T-helper 17 cell (primary cell): ENCODE measurements at places on chromosomes 1 and 21. TPM values are rescaled to one million over a fixed set of nuclear protein-coding genes. Genes with fewer than 3 reads are reported as not detected.

DNA sequence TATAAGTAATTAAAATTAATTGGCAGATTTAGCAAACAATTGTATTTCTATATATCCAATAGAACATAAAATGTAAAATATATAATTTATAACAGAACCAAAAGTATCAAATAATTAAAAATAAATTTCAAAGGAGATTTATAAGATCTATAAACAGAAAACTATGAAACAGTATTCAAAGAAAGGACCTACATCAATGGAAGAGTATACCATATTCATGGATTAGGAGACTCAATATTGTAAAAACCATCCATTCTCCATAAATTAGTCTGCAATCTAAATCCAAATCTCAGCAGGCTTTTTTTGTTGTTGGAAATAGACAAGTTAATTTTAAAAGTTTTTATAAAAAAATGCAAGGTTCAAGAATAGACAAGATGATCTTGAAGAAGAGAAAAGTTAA, 149.0 kb upstream of the RUNX3 start:
- H3K4me1 ChIP-seq: peaks cover 6% of the 10 kb centered on the region
- no peak for DNase-seq
- H3K27me3 ChIP-seq: peaks cover 6% of the 10 kb centered on the region
- H3K27ac ChIP-seq: no peak overlapping the region
- no peak overlapping the region for H3K4me3 ChIP-seq

DNA sequence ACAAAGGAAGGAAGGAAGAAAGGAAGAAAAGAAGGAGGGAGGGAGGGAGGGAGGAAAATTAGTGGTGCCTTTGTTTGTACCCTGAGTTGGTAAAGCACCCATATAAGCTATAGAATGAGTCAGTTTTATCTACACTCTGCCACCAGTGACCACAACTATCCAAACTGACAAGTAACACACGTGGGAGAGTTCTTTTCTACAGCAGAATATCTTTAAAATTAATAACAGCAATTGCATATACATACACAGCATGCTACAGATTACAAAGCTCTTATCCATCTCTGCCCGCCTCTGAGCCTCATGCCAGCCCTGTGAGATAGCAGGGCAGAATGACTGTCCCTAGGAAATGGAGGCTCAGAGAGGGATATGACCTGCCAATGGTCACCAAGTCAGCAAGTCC, 20.3 kb downstream of the CDCP2 start:
- peaks cover 3% of the 10 kb centered on the region for H3K36me3 ChIP-seq
- H3K4me3 ChIP-seq: no peak overlapping the region
- no peak for DNase-seq
- H3K27me3 ChIP-seq: peaks cover 29% of the 10 kb centered on the region
- H3K4me1 ChIP-seq: peaks cover 7% of the 10 kb centered on the region
- no peak overlapping the region for H3K27ac ChIP-seq

DNA sequence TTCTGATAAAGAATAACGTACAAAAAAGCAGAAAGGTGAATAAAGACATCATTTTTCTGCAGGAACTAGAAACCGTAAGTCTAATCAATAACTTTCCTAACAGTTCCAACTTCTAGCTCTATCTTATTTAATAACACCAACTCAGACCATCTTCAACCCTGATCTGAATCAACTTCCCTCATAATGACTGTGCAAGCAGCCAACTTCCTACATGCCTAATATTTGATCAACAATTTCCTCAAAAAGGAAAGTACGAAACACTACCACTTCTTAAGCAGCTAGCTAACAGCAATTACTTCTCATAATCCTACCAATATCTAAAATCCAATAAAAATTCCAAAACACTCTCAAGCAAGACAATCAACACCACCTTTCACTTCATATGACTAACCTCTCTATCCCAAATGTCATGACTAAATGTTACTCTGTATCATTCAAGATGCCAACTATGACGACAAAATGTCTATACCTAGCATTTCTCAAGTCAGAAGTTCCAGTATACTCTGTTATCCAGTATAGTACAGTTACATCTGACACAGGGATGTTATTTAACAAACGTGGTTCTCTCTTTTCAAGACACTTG, 1.7 kb downstream of the COP1 start:
- H3K4me3 ChIP-seq: peak overlapping the region; percentile 100
- DNase-seq: no peak
- no peaks in the 10 kb centered on the region for H3K27me3 ChIP-seq

- no peak overlapping the region for H3K27ac ChIP-seq
- no peak overlapping the region for H3K4me3 ChIP-seq
- no peak for DNase-seq
- H3K4me1 ChIP-seq: peaks cover 11% of the 10 kb centered on the region
- H3K36me3 ChIP-seq: peaks cover 3% of the 10 kb centered on the region
Measured at GRCh38 chr1:201887116-201887866, 1.4 kb upstream of the SHISA4 start.

DNA sequence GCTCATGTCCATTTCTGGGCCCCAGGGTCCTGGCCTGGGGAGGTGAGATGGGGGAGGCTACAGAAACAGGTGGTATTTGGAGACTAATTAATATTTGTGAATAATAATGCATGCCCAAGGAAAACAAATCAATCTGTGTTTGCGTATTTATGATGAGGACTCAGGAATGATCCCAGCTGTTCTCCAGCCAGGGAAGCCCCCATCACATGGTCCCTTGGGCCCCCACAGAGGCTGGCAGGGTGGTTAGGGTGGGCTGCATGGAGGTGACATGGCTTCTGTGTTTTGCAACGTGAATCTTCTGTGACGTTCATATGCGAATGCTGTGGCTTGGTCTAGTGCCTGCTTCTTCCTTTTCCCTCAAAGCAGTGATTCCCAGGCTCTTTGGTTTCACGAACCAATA, 10.5 kb downstream of the PTPRF start:
- DNase-seq: no peak
- no peak overlapping the region for H3K4me3 ChIP-seq
- peaks cover 22% of the 10 kb centered on the region for H3K27me3 ChIP-seq

- peaks cover 15% of the 10 kb centered on the region for H3K4me1 ChIP-seq
- no peaks in the 10 kb centered on the region for H3K27me3 ChIP-seq
- no peak for DNase-seq
- H3K36me3 ChIP-seq: peaks cover 2% of the 10 kb centered on the region
- H3K27ac ChIP-seq: peak overlapping the region; percentile 89
Measured at GRCh38 chr1:41243079-41243385, 926 bp upstream of the SCMH1 start.

DNA sequence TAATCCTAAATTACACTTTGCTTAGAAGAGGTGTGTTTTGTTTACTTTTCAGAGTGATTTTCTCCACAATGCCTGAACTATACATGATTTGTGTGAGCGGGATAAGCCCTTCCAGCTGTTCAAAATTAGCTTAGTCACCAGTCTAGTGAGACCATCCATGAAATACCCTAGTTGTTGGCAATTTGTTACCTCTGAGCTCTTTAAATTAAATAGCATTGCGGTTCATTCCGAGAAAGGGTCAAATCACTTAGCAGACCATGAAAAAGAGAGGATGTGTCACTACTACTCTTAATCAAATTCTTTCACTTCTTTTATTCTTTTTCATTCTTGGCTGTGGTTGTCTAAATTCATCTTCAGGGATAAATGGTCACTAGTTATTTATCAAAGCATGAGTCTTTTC, 11.9 kb upstream of the VAV3 start:
- no peaks in the 10 kb centered on the region for H3K36me3 ChIP-seq
- peaks cover 4% of the 10 kb centered on the region for H3K4me1 ChIP-seq
- no peak for DNase-seq
- H3K27me3 ChIP-seq: peaks cover 4% of the 10 kb centered on the region

- H3K27ac ChIP-seq: no peak overlapping the region
- H3K36me3 ChIP-seq: no peaks in the 10 kb centered on the region
- peaks cover 30% of the 10 kb centered on the region for H3K4me1 ChIP-seq
- no peak overlapping the region for H3K4me3 ChIP-seq
- DNase-seq: no peak
- no peaks in the 10 kb centered on the region for H3K27me3 ChIP-seq
Measured at GRCh38 chr21:35053356-35054096, 4.4 kb upstream of the RUNX1 start.

- H3K27ac ChIP-seq: no peak overlapping the region
- H3K4me3 ChIP-seq: no peak overlapping the region
- H3K27me3 ChIP-seq: peaks cover 12% of the 10 kb centered on the region
Measured at GRCh38 chr1:236341298-236341697, 52.8 kb upstream of the EDARADD start.

DNA sequence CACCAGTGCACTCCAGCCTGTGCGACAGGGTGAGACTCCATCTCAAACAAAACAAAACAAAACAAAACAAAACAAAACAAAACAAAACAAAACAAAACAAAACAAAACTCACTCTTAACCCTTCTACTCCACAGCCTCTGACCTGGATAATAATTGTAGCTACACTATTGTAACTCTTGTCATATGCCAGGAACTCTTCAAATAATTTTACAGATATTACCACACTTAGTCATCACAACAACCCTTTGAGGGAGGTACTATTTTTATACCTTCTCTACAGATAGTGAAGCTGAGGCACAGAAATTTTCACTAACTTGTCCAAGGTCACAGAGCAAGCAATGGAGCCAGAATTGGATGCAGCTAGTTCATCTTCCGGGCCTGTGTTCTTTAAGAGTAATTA, 547.8 kb downstream of the ADGRL2 start:
- no peaks in the 10 kb centered on the region for H3K27me3 ChIP-seq
- no peak overlapping the region for H3K27ac ChIP-seq
- no peak for DNase-seq
- no peak overlapping the region for H3K4me3 ChIP-seq
- no peaks in the 10 kb centered on the region for H3K36me3 ChIP-seq

- peaks cover 4% of the 10 kb centered on the region for H3K27me3 ChIP-seq
- no peak overlapping the region for H3K27ac ChIP-seq
- H3K36me3 ChIP-seq: no peaks in the 10 kb centered on the region
- no peak overlapping the region for H3K4me3 ChIP-seq
- peaks cover 17% of the 10 kb centered on the region for H3K4me1 ChIP-seq
- no peak for DNase-seq
Measured at GRCh38 chr1:64822621-64823020, 77.7 kb downstream of the RAVER2 start.

DNA sequence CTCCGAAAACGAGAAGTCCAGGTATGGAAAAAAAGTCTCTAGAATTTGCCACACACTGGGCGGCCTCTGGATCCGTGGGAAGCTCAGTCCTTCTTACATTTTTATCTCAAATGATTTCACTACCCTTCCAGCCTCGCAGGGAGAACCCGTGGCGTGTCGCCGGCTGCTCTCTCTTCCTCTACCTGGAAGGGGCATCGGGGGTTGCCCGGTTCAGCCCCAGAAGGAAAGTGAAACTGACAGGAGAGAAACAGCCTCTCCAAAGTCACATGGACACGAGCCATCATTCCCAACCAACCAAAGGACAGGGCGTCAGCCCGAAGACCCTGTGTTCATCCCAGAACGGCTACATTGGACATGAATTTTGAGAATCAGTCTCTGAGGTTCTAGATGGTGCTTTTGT, 182.5 kb downstream of the ADSS2 start:
- DNase-seq: no peak
- H3K4me1 ChIP-seq: peaks cover 3% of the 10 kb centered on the region
- no peak overlapping the region for H3K4me3 ChIP-seq
- peaks cover 16% of the 10 kb centered on the region for H3K27me3 ChIP-seq

GRCh38 chr1:55571767-55572166, 356.6 kb upstream of the USP24 start:
- no peak for DNase-seq
- H3K4me3 ChIP-seq: no peak overlapping the region
- H3K36me3 ChIP-seq: no peaks in the 10 kb centered on the region
- peaks cover 4% of the 10 kb centered on the region for H3K4me1 ChIP-seq
- H3K27ac ChIP-seq: no peak overlapping the region

- no peaks in the 10 kb centered on the region for H3K27me3 ChIP-seq
- no peak overlapping the region for H3K27ac ChIP-seq
- no peak for DNase-seq
- H3K36me3 ChIP-seq: peaks cover 9% of the 10 kb centered on the region
- no peak overlapping the region for H3K4me3 ChIP-seq
- H3K4me1 ChIP-seq: peaks cover 4% of the 10 kb centered on the region
Measured at GRCh38 chr21:32329776-32330175, 31.1 kb downstream of the MRAP start.

- DNase-seq: no peak
- no peak overlapping the region for H3K4me3 ChIP-seq
- H3K27ac ChIP-seq: no peak overlapping the region
- no peaks in the 10 kb centered on the region for H3K36me3 ChIP-seq
- H3K27me3 ChIP-seq: peaks cover 49% of the 10 kb centered on the region
- H3K4me1 ChIP-seq: peaks cover 6% of the 10 kb centered on the region
Measured at GRCh38 chr1:226492426-226493137, 56.0 kb upstream of the STUM start.

DNA sequence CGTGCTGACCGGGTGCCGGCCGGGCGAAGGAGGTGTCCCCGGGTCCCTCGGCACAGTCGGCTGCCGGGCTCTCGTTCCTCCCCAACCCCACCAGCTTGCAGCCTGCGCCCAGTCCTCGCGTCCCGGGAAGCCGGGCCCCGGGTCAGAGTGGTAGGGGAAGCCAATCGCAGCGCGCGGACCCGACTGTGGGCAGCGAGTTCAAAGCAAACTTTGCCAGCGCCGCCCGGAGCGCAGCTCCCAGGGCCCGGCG, 328 bp downstream of the MYCL start:
- H3K36me3 ChIP-seq: no peaks in the 10 kb centered on the region
- DNase-seq: no peak
- H3K27ac ChIP-seq: no peak overlapping the region
- no peak overlapping the region for H3K4me3 ChIP-seq
- peaks cover 55% of the 10 kb centered on the region for H3K27me3 ChIP-seq

DNA sequence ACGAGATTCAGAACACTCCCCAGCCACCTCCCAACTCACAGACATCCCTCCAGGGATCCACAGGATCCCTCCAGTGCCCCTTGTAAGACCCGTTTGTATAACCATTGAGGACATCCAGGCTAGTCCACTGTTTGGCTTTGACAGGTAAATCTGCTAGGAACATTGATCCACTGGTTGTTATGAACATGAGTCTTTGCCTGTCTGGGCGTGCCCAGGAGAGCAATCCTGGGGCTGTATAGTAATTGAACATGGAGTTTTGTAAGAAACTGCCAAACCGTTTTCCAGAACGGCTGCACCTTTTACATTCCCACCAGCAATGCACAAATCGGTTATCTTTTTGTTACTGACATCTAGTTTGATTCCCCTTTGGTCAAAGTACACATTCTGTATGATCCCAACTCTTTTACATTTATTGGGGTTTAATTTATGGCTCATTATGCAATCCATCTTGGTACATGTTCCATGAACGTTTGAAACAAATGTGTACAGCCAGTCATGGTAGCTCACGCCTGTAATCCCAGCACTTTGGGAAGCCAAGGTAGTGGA, 88.7 kb downstream of the WDR4 start:
- peaks cover 2% of the 10 kb centered on the region for H3K4me1 ChIP-seq
- DNase-seq: no peak

GRCh38 chr21:43333298-43334062, 93.5 kb downstream of the SIK1 start:
- no peak overlapping the region for H3K27ac ChIP-seq
- no peaks in the 10 kb centered on the region for H3K4me1 ChIP-seq
- peaks cover 4% of the 10 kb centered on the region for H3K27me3 ChIP-seq

Gene NTRK1
- 0.67 TPM for total RNA-seq

Gene CNKSR1
- total RNA-seq: 3.8 TPM

Gene CYP4B1
- not detected for total RNA-seq

Gene S100A4
- 935 TPM for total RNA-seq

Gene NMNAT2
- not detected for total RNA-seq

Gene KRTAP19-3
- not detected for total RNA-seq

Gene SPATA17
- total RNA-seq: not detected
